MV-4-11 (cell line): ENCODE measurements at places on chromosomes 16 and 17.

DNA sequence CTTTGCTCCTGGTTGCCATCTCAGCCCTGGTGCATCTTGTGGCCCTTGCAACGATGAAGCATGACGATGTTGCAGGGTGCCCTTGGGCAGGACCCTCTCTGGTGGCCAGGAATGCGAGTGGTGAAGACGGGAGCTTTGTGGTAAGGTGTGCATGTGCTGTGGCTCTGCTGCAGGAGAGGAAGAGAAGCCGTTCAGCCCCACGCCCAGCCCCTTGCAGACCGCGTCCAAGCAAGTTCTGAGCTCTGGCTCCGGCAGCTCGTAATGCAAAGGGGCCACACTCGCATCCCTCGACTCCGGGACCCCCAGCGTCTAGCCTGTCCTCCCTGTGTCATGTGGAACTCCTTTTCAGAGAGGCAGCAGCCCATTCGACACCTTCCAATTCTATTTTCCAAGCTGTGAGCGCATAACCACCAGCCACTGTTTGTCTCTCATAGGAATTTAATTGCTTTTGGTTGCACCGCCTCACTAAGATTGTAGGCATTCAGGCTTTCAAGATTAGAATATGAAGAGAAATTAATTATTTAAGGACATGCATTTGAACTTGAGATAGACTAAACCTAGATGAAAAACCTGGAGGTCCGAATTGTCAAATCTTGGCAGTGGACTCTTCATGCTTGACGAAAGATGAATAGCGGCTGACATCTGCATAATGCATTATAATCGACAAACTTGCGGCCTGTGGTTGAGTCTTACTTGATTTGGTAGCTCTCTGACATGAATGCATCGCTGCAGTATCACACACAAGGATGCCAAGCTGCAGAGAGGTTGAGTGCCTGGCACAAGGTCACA lies 21.1 kb upstream of the KCNG4 start:
- DNase-seq: no peak

GRCh38 chr17:82309656-82310570 lies 7.5 kb downstream of the CD7 start:
- no peak for DNase-seq

GRCh38 chr16:14071576-14072271 lies 605 bp downstream of the MRTFB start:
- no peak for DNase-seq

GRCh38 chr16:22941970-22942501 lies 128.1 kb downstream of the HS3ST2 start:
- no peak for DNase-seq

DNA sequence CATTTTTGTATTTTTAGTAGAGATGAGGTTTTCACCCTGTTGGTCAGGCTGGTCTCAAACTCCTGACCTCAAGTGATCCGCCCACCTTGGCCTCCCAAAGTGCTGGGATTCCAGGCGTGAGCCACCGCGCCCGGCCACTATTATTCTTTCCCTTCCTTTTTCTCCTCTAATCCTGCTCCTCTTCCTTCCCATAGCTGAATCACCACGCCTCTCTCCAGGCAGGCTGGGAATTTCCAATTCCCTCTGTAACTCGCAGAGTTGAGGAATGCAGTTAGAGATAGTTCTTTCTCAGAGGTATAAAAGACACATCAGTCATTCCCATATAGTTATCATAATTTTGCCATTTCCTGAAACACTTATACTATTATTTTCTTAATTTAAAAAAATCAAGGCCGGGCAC lies 11.2 kb downstream of the METTL16 start:
- no peak for DNase-seq
